ELF-1 (cell line): ENCODE measurements at places on chromosomes 11 and 22.
A peak's percentile ranks its signal among the peaks of the same experiment; 100 is the strongest.

- no peak for DNase-seq
These were observed 7.5 kb downstream of the FXYD6 start for GRCh38 chr11:117868815-117869561.

GRCh38 chr22:25404556-25404927 lies 159.9 kb upstream of the GRK3 start:
- DNase-seq = no peak

DNA sequence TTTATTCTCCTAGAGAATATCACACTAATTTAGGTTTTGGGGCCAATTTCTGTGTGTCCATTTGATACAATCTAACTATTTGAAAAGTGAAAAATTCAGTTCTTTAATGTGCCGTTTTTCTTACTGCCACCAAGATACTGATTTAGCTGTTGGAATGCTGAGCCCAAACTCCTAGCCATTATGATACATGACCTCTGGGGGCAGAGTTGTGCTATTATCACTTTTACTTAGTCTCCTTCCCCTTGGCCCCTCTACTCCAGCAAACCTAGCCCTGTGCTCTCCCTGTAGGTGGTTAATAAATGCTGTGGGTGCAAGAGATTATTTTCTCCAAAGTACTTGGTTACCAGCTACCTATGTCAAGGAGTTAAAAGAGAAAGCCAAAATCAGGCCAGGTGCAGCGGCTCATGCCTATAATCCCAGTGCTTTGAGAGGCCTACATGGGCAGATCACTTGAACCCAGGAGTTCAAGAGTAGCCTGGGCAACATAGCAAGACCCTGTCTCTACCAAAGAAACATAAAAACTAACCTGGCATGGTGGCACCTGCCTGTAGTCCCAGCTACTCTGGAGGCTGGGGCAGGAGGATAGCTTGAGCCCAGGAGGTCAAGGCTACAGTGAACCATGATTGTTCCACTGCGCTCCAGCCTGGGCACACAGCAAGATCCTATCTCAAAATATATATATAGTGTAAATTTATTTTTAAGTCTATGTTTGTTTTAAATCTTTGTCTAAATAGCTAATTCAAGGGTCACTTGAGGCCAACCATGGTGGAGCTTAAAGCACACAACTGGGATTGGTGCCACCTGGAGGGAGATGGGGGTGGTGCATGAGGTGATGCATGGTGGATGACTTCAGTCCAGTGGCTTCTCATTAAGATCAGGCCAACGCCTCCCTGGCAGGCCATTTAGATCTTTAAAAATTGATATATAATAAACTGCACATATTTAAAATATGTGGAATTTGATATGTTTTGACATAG lies 193.2 kb upstream of the PLET1 start:
- peak; percentile 33 for DNase-seq

DNA sequence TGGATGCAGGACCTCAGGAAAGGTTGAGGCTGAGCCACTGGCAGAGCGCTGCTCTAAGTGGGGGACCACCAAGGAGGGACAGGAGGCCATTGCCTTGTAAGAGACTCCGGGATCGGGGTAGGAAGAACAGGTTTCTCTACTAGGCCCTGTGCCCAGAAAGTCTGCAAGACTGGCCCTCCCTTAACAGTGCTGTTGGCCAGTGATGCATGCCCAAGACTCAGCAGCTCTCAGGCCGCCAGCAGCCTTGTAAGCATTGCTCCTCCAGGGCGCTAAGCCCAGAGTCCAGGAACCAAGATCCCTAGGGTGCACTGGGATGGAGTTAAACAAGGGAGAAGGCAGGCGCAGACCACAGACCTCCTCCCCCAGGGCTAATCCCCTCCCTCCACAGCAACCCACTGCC lies 39.3 kb upstream of the PANX1 start:
- no peak for DNase-seq

DNA sequence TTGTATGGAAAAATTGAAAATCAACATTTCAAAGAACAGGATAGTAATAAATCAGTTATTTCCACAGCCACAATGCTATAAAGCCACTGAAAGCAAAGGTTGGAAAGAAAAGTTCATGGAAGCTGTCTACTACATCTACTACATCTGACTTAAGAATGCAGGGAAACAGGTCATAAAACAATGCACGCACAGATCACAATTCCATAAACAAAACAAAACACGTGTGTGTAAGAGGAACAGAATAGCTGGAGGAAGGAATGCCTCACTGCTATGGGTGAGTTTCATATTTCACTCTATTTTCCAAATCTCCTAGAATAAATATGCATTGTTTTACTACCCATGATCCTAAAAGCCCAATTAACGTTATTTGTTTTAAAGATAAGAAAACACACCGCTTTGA lies 66.3 kb downstream of the NCAPD3 start:
- DNase-seq = no peak

GRCh38 chr22:42901790-42902508 lies 44.9 kb upstream of the ARFGAP3 start:
- DNase-seq = no peak

- DNase-seq = peak; percentile 85
These were observed 19.3 kb downstream of the TSSC4 start for GRCh38 chr11:2419638-2420501.

- no peak for DNase-seq
These were observed 11.3 kb upstream of the TCF20 start for GRCh38 chr22:42281706-42282251.

DNA sequence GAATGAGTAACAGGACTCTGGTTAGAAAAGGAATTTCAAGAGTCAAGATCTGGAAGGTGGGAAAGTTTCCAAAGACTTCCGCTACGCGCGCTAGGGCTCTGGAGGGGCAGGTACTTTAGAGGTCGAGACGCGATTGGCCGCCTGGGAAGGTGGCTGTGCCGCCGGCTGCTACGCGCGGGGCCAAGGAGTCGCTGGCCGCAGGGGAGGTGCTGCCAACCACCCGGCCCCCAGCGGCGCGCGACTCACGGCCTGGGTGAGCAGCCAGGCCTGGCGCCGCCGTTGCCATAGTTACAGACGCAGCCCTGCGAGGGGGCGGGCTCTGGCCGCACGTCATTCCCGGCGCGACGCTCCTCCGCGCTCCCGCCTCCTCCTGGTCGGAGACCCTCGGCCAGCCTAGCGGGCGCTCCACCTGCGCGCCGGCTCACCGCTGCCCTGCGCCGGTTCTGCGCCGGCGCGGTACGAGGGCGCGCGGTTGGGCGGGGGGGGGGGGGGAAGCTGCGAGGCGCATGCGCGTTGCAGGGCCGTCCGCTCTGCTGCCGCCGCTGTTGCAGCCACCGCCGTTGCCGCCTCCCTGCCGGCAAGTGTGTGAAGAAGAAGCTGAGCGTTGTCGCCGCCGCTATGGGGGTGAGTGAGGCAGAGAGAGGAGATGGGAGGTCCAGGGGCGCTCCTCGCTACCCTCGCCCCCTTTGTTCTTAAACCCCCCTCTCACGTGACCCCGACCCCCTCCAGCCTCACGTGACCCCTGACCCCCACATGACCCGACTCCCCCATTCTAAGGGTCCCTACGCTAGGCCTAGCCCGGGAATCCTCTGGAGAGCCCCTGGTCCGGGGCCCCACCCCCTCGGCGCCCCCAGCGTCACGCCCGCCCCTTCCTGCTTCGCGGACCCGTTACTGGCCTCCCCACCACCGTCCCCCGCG lies at the start of gene NAA40:
Gene NAA40 (plus strand): TSS at position 524 of the 918 bp plus-strand sequence. CDS start 95 bp downstream, at position 619.
- peak; percentile 100 for DNase-seq

- DNase-seq = peak; percentile 32
These were observed 869 bp upstream of the EIF4ENIF1 start for GRCh38 chr22:31490496-31490925.

DNA sequence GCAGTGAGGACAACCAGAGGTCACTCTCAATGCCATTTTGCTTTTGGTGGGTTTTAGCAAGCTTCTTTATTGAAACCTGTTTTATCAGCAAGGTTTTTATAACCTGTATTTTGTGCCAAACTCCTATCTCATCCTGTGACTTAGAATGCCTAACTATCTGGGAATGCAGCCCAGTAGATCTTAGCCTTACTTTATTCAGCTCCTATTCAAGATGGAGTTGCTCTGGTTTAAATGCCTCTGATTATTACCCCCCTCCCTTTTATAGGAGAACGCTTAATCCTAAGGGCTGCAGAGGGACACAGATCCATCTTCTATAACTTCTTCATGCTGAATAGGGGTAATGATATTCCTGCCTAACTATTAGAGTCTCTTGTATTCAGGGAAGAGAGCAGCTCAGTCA lies 179.1 kb downstream of the KIF18A start:
- DNase-seq = no peak

GRCh38 chr11:26905368-26905767 lies 88.5 kb upstream of the FIBIN start:
- peak; percentile 8 for DNase-seq

GRCh38 chr11:17744151-17744940 lies 9.8 kb downstream of the KCNC1 start:
- DNase-seq = no peak

- DNase-seq = no peak
These were observed 32.7 kb downstream of the CD6 start for GRCh38 chr11:61004180-61004611.

DNA sequence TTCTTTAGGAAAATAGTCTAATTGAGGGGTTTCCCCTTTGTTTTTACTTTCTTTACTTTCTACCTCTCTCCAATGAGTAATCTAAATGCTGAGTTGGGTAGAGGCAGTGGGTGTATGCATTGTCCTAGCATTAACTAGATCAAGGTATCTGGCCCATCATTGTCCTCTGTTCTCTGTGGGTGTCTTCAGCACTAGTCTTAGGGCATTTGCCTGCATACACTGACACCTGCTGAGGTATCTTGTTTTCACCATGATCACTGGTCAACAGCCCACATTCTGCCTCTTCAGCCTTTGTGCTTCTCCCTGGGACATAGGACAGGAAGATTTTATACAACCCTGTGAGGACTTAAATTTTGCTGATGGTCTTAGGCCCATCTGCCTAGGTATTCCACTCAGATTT lies 371.1 kb downstream of the RAB38 start:
- DNase-seq = no peak

DNA sequence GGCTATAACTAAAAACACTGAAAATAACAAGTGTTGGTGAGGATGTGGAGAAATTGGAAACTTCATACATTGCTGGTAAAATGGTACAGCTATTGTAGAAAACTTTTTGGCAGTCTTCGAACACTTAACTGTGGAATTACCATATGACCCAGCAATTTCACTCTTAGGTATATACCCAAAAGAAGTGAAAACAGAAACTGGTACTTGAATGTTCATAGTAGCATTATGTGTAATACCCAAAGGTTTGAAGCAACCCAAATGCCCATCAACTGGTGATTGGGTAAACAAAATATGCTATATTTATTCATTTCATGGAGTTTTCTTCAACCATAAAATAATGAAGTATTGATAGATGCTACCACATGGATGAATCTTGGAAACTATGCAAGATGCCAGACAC lies 40.8 kb upstream of the FTH1 start:
- DNase-seq = no peak

DNA sequence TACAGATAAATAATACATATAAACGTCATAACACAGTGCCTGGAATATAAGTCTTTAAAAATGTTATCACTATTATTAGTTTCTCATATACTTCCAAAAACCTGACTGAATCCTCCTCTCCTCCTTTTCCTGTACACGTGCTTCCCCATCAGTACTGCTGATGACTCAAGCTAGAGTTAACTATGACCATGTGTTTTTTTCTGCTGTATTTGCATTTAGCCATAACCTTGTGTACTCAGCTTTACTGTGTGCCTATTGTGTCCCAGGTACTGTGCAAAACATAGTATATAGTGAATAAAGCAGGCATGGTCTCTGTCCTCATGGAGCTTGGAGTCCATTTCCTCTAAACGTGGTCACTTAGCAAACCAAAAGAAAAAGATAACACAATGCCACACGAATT lies 56.5 kb upstream of the ARHGAP32 start:
- DNase-seq = no peak

DNA sequence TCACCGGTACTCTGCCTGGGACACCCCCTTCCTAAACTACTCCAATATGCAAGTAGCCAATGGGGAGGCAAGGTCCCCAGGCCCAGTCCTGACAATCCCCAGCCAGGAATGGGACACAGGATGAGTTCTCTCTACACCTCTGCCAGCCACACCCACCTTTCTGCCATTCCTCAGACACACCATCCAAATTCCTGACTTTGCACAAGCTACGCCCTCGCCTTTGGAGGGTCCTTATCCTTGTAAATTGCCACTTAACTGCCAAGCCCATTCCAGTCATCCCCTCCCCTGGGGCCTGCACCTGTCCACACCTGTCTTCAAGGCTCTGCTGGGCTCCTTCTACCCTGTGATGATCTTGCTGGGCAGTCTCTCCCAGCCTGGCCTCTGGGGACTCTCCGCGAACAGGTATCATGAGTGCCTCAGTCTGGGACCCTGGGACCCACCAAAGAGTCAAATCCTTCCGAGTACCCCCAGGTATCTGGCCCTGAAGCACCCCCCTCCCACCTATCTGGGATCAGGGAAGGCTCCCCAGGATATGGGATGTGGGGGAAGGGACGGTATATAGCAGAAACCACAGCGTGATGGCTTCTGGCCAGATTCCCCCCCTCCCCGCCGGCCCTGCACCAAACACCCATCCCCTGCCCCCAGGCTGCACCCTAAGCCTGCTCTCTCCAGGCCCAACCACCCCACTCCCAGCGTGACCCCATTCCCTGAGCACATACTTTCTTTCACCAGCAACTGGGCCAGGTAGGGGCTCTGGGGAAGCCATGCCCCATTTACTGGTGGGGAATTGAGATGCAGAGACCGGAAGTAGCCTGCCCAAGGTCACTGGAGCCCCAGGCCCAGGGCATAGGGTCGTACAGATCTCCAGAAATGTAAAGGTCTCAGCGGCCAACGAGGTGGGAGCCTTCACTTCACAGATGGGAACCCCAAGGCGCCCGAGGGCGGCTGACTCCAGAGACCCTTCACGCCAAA lies 806 bp downstream of the ARAP1 start:
- peak; percentile 56 for DNase-seq

DNA sequence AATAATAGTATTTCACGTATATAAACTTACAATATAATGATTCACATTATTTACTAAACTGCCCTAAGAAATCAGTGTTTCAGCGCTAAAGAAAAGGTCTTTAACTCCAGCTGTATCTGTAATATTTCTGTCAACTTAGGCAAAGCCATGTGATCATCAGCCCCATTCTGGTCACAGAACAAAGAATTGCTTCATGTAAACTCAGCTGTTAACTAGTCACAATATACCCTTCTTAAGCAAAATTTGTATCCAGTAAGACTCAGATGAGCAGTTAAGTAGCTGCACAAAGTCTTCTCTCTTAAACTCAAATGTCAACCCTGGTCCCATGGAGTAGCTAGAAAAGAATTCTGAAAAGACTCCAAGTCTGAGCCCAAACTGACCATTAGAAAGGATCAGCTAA lies 26.6 kb downstream of the HPS5 start:
- DNase-seq = no peak

DNA sequence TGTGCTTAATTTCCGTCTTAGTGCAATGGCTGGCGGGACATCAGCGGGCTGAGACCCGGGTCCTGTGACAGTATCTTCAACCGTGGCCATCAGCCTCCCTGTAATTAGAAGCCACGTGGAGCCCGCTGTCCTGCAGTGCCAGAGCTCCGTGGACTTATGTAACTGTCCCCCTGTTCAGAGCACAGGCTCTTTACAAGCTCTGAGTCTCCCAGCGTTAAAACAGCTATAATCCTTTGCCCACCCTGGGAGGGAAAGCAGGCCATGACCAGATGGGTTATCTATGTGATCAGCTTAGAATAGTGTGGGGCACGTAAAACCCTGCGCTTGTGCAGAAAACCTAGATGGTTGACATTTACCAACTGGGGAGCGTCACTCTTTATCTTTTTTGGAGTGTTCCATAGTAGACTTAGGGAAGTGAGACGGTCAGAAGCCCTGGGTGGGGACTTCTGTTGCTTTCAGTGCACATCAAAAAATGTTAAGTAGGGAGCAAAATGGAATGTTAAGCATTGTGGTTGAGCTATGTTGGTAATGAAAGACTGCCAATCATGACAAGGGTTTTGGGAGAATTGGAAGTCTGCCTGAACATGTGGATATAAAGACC lies 103.5 kb upstream of the CADM1 start:
- DNase-seq = no peak

- DNase-seq = no peak
These were observed 12.8 kb downstream of the PNPLA5 start for GRCh38 chr22:43878831-43879550.
